ENCODE measurements at places on chromosomes 6 and 20.
A peak's percentile ranks its signal among the peaks of the same experiment; 100 is the strongest.

GRCh38 chr6:18600255-18600654 lies 213.1 kb downstream of the RNF144B start:
- DNase-seq, result no peak

- DNase-seq, result no peak
Observed at GRCh38 chr6:108853077-108853476, 4.9 kb downstream of the ARMC2 start.

- DNase-seq, result no peak
Observed at GRCh38 chr6:20464041-20464440, 62.4 kb downstream of the E2F3 start.

GRCh38 chr6:3337521-3338350 lies 79.0 kb downstream of the PSMG4 start:
- no peak for DNase-seq

DNA sequence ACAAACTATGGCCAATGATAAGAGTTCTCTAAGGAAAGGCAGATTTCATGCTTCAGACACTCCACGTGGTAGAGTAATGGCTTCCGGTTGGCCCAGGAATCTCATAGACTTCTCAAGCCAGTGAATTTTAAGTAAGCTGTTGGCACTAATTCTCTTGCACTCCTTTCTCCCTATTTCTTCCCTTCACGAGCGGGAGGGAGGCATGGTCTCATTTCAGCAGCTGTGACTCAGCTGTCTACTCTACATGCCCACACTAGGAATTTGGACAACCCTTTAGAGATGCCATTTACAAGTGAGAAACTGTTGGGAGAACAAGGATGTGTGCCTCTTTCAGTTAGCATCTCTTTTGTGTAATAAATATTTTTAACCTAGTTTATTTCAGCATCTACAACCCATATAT lies 107.7 kb downstream of the PTPRK start:
- DNase-seq, result no peak

GRCh38 chr6:133504761-133505160 lies 263.6 kb downstream of the EYA4 start:
- no peak for DNase-seq

GRCh38 chr6:85015396-85015990 lies 251.1 kb upstream of the TBX18 start:
- DNase-seq, result peak; percentile 57

- no peak for DNase-seq
Observed at GRCh38 chr6:105611606-105612005, 208.7 kb upstream of the PREP start.

DNA sequence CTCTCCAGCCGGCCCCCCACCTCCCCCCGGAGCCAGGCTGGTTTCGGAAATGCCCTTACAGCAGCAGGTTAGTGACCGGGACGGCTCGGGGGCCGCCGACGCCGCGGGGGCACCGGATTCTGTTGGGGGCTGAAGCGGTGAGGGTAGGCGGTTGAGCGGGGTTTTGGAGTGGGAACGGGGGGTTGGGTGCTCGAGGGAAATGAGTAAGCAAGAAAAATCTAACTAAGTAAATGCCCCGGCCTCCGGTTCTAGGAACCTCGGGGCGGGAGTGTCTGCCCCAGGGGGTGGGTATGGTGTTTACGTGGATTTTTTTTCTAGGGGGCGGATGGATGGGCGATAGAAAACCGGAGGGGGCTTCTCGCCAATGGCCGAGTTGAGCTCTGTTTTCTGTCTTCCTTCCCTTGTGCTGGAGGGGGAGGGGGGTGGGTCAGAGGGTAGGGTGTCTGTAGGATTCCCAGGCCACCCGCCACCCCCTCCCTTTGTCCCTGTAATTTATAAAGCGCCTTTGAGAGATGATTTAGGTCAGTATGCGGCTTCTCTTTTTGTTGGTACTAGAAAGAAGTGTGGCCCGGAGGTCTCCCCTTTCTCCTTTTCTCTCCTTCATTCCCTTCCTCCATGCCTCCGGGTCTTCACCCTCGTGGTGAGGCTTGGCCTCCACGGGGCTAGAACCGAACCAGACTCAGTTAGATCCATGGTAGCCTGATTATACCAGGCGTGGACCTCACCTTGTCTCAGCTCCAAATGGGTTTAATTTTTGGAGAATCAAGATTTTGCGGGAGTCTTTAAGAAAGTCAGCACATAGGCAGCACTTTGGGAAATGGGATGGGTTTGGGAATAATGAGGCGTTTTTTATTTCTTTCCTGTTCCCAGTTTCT lies 2.3 kb downstream of the E2F3 start:
- DNase-seq, result no peak
